Bone marrow (tissue), 2 donors: ENCODE measurements at places on chromosomes 1 and 21.
A peak's percentile ranks its signal among the peaks of the same experiment; 100 is the strongest.

GRCh38 chr1:173410794-173411236 is 66.3 kb upstream of the PRDX6 start:
- DNase-seq, result no peak

GRCh38 chr1:27876341-27877114 is 4.2 kb downstream of the THEMIS2 start:
- no peak for DNase-seq

- no peak for DNase-seq
Observed at GRCh38 chr1:103365860-103366569, 159.5 kb upstream of the RNPC3 start.

DNA sequence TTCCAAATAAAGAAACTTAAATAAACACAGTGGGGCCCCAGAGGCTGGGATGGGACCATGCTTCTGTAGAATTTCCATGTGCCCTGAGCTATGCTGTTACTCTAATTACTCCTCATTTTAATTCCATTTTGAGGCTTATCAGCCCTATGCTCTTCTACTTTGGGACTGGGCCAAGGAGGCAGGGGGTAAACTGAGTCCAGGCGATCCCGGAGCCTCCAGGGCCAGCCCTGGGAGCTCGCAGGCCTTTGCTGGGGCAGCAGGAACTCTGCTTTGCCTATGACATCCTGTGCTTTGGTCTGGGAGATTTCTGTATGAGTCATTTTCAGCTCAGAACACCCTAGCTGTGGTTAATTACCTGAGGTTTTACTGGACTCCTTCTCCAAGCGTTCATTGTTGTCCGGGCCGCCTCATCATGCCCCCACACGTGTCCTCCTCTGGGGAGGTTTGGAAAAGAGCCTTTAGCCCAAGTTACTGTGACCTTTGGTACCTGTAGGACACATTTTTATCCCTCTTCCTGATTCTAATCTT is 95.7 kb downstream of the RHOU start:
- no peak for DNase-seq

DNA sequence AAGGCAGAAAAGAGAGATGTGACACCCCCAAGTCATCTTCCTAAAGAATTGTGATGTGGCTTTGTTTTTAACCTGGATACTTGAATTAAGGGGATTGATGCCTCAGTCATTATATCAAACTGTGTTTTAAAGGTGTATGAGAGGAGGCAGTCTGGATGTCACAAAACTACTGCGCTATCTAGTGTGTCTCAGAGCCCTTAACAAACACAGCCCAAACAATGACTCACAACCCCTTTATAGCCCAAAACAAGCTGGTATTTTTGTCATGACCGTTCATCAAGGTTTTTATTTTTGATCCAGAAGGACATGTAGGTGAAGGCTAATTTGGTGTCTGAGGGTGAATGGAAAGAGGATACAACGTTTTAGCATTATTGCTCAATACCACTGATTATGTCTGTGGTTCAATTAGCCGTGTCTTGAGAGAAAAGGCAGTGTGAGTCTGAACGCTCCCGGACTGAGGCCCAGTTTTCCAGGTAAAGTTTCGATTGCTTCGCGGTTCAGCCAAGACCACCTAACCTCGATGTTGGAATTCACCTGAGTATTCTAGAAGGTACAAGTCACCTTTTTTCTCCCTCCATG is 71.6 kb downstream of the SGIP1 start:
- no peak for DNase-seq

GRCh38 chr1:223299553-223299952 is 64.4 kb downstream of the SUSD4 start:
- DNase-seq, result no peak

- DNase-seq, result peak; percentile 31
Observed at GRCh38 chr1:31939484-31940329, 1.5 kb upstream of the PTP4A2 start.

GRCh38 chr1:154568157-154568815 is 708 bp downstream of the CHRNB2 start:
- DNase-seq, result no peak

GRCh38 chr21:23160914-23161313 is 2162.7 kb downstream of the NCAM2 start:
- no peak for DNase-seq

GRCh38 chr1:219109424-219110018 is 64.2 kb upstream of the LYPLAL1 start:
- no peak for DNase-seq

DNA sequence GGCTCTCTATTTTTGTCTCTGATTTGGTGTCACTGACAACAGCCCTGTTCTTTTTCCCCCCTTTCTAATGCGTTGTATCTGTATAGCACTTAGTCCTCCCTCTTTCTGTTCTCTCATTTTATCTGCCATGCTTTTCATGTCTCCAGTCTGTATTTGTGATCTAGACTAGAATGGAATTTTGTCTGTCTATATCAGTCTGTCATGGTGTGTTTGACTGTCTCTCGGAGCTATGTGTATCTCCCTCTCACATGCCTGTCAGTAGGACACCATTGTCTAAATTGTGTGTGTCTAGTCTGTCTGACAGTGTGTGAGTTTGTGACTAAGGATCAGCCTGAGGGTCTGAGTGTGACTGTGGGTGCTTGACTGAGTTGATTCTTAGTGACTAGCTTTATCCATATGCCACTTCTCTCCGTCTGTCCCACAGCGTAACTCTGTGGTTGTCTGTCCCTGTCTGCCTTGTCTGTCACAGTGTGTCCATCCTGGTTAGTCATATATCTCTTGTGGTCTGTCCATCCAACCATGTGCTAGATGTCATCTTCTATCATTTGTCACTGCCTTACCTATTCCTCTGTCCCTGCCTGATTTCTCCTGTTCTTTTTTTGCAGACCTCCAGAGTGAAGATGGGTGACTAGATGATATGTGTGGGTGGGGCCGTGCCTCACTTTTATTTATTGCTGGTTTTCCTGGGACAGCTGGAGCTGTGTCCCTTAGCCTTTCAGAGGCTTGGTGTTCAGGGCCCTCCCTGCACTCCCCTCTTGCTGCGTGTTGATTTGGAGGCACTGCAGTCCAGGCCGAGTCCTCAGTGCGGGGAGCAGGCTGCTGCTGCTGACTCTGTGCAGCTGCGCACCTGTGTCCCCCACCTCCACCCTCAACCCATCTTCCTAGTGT is 1.4 kb upstream of the B4GALT2 start:
- no peak for DNase-seq

DNA sequence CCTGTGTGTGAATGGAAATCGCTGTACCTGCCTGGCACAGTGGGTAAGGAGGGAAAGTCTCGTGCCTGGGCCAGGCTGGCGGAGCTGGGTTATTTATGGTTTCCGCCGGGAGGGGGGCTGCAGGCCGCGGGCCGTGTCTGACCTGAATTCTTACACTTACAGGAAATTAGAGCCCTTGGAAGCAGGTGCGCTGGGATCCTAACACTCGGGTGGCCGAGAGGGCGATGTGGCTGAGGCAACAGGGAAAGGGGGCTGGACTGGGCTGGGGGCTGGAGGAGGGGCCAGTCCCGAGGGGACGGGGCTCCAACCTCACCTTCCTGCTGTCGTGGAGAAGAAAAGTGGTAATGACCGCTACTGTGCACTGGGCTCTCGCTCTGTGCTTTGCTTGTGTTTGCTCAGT is 109.4 kb upstream of the WNT4 start:
- no peak for DNase-seq

DNA sequence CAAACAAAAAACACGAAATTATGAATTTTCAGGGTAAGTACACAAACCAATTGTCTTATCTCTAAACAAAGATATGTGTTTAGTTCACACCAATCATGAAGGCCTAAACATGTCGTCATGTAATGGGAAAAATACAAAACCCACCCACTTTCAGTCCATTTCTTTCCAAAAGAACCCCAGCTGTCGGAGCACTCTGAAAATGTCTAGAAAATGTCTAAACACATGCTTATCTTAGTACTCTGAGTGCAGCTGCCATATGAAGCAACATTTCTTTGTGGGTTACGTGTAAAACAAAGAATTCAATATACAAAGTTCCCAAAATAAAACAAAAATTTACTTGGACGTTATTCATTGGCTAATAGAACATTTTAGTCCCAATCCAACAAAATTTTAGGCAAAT is 22.7 kb downstream of the SERBP1 start:
- DNase-seq, result no peak

DNA sequence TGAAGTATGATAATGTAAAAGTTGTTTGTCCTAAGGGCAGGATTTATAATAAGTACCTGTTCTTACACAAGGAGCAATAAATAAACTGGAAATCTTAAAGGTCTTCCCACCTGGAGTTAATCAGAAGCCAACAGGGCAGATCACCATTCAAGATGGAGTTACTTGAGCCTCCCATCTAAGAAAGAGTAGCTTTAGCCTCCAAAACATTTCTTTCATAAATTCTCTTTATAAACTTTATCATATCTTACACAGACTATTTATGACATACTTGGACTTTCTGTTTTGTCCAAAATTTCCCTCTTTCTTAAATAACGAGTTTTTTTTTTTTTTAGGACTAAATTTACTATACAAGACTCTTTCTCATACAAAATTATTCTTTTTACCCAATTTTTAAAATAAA is 18.5 kb downstream of the OR2T1 start:
- DNase-seq, result no peak

GRCh38 chr1:205301205-205301821 is 20.2 kb downstream of the NUAK2 start:
- DNase-seq, result no peak

DNA sequence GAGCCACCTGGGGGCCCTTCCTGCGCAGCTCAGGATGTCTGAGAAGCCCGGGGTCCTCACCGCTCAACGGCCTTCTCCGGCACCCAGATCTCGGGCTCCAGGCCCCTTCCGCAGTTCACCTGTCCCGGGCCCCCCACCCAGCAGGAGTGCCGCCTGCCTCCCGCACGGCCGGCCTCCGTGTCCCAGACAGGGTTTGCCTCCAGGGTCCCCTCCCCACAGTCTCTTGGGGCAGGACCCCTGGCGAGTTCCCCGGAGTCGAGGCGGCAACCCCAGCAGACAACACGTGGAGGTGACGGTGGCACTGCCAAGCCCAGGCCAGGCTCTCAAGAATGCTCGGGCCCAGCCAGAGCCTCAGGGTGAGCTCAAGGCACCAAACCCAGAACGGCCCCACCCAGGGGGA is 22.4 kb upstream of the TTLL10 start:
- DNase-seq, result no peak

DNA sequence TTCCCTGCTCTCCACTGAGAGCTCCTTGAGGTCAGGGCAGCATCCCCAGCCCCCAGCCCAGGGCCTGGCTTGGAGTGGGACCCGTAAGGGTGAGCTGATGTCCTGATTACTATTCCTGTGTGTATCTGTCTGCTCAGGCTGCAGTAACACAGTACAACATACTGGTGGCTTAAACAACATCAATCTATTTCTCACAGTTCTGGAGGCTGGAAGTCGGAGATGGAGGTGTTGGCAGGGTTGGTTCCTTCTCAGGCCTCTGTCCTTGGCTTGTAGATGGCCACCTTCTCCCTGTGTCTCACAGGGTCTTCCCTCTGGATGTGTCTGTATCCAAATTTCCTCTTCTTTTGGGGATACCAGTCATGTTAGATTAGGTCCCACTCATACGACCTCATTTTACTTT is 246.4 kb upstream of the POU3F1 start:
- no peak for DNase-seq

- no peak for DNase-seq
Observed at GRCh38 chr1:60833173-60833572, 249.2 kb upstream of the NFIA start.

DNA sequence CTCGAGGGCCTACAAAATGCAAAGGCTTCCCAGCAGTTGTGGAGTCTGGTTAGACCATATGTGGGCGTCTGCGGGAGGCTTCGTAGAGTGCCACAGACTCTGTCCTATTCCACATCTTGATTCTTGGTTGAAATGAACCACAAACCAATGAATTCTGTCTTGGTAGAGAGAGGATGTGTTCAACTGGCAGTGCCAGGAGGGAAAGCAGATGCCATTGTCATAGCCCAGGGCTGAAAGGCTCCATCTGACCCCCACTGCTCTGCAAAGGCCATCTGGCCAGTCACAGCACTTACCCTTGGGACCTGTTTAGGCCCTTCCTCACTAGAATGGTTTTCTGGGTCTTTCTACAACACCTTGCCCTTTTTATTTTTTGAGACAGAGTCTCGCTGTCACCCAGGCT is 22.1 kb downstream of the ACOT11 start:
- DNase-seq, result no peak

DNA sequence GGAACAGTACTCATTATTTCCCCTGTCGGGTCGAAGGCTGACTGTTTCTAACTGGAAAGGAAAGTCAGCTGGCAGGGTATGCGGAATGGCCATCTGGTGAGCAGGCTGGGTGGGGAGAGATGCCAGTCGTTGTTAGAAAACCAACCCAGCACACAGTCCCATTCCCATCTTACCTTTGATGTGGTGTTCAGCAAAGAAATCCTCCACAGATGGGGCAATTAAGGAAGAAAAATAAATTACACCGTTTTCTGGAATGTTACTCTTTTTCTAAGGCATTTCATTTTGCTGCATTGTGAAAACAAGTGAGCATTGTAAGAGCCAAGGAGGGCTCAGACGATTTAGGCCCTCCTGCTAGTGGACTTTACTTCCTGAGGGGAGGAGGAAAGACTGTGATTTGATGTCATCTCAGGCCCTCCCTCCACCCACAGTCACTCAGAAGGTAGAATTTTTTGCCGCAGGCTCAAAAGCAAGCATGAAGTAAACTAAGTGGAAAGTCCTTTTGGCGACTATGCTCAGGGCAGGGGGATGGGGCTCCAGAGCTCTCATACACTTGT is at the start of gene SLC16A4:
Gene SLC16A4 (minus strand): TSS at position 335 of the 554 bp plus-strand sequence. CDS start 1,703 bp downstream, outside the sequence.
- no peak for DNase-seq

- peak; percentile 85 for DNase-seq
Observed at GRCh38 chr1:22024485-22025367, 23.3 kb downstream of the CELA3A start.

DNA sequence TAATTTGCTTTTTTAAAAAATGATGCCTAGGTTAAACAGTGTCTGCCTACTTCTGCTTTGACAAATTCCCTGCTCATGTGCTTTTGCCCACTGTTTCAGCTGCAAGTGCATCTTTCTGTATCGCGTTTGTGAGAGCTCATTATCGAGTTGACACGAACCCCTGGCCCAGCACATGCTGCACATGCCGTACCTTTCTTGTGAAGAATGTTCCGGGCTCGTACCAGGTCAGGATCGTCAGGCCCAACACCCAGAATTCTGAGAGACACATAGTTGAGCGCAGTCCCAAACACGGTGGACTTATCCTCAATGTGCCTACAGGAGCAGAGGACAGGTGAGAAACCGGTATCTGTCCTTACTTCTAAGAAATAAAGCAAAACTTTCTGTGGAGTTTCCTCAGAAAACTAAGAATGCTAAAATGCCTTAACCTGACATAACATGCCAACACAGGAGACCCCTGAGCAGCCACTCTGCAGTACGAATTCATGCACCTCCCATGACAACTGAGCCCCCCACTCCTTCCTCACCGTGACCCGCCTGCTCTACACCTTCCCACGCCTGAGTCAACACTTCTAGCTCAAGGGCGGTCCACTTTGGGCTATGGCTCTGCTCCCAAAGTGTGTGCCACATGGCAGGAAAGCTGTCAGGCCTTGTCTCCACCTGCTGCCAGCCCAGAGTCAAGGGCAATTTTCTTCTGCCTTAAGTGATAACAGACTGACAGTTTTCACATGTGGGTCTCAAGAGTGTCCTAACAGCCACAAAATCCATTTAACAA is 6.7 kb downstream of the LSS start:
- DNase-seq, result no peak

GRCh38 chr1:9873385-9873784 is 36.7 kb downstream of the CTNNBIP1 start:
- DNase-seq, result no peak
